GM19239 (cell line): ENCODE measurements at places on chromosomes 5 and 9.

GRCh38 chr9:85173967-85174366 lies 504.4 kb downstream of the NTRK2 start:
- no peak for DNase-seq

DNA sequence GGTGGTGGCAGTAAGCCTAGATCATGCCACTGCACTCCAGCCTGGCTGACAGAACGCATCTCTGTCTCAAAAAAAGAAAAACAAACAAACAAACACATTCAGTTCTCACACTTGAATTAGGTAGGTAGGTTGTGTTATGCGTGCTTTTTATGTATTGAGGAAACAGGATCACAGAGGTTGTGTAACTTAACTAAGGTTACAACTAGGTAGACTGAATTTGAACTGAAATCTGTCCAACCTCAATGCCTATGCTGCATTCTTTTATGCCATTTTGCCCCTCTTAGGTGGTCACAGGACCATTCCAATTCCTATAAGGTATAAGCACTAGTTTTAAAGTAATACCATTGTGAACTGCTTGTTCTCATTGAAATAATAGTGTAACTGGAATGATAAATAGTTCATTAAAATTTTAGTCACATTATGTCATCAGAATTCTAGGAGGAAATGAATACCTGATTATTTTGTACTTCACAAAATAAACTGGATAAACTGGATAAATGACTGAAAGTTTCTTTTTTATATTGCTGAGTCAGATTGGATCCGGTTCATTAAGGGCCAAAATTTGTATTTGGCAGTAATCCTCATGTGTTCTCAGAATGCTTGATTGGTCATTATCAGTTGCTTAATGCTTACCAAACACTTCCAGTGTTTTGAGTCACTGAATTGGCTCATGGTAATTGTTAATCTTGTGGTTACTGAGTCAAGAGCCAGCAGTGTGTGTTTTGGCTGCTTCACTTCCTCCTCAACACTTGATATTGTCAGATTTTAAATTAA lies 7.1 kb downstream of the UBAP1 start:
- peak; percentile 40 for DNase-seq

GRCh38 chr5:31455172-31455571 lies 76.7 kb downstream of the DROSHA start:
- no peak for DNase-seq

GRCh38 chr5:149227168-149227826 lies 44.4 kb upstream of the AFAP1L1 start:
- no peak for DNase-seq

DNA sequence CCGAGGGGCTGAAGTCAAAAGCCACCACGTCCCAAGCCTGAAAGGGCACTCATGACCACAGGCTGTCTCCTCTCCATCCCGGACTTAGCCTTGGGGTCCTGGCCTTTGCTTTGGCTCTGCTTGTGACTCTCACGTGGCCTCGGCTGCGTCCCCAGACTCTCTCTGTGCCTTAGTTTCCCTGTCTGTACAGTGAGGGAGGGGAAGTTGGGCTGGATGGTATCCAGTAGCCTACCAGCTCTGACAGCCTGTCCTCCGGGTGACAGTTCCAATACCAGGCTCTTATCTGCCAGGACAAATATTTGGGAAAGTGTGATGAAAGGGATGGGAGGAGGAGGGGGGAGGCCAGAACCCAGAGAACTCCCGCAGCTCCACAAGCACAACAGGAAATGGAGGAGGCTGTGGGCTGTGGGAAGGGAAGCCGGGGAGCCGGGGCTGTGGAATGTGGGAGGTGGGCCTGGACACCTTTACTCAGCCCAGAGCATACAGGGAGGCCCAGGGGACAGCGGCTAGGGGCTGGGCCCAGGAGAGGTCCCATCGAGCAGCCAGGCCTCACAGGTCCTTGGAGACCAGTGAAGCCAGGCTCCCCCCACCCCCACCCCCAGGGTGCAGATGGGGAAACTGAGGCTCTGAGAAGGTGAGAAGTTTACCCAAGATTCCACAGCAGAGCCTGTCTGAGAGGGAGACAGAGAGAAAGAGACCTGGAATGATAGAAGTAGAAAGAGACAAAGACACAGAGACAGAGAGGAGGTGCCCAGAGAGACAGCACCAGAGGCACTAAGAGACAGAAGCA lies 18.3 kb downstream of the PDGFRB start:
- DNase-seq = no peak

DNA sequence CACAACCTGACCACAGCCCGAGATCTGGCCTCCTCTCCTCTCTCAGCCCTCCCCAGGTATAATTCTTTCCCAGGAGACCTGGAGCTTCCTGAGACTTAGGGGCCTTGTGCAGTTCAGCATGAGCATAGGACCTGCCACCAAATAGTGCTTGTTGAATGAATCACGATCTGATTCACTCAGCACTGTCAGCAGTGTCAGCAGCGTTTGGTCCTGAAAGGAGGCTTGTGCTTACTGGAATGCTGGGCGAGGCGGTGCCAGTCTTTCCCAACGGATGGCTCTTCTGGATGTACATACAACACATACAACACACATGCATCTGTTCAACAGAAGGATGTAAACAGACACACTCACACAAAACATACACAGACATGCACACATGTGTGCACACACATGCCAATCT lies 173.3 kb downstream of the COL23A1 start:
- no peak for DNase-seq

GRCh38 chr9:16982780-16983310 lies 112.4 kb upstream of the BNC2 start:
- no peak for DNase-seq

DNA sequence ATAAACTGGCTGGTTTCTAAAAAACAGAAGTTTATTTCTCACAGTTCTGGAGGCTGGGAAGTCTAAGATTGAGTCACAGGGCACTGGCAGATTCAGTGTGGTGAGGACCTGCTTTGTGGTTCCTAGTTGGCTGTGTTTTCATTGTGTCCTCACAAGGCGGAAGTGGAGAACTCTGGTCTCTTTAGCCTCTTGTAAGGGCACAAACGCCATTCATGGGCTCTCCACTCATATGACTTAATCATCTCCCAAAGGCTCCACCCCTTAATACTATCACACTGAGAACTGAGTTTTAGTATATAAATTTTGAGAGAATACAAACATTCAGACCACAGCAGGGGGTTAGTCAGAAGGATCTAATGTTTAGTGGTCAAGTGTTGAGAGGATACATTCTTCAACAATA lies 208.2 kb downstream of the SEC61B start:
- DNase-seq = no peak

- DNase-seq = no peak
Measured at GRCh38 chr5:9502050-9502834, 43.6 kb downstream of the SEMA5A start.

DNA sequence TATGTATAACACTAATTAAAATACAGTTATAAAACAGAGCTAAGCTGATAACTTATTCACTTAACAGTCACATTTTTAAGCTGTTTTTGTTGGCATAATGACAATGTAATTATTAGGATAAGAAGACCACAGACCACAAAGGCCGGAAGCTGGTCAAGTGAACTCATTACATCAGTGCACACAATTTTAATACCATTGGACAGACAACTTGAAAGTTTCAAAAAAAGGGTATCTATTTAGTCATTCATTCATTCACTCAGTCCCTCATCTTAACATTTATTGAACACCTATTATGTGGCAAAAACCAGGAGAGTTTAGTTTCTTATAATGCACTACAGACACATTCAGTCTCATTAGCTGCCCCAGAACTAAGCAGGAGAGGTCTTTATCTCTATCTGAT lies 11.6 kb downstream of the ERP44 start:
- DNase-seq = no peak

DNA sequence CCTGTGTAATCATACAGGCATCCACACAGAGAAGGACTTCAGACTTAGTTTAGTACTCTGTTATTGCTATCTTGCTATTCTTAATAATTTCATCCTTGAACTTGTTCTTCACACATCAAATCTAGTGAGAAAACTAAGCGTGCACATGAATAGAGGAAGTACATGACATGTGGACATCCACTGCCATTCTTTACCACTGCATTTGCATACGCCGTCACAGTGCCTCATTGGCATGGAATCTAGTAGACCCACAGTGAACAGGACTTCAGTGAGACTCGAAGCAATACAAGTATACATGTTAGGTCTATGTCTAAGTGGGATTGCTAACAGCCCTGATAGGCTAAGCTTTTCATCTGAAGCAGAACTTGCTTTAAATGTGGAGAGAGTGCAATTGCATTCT lies 592.1 kb downstream of the TLE4 start:
- no peak for DNase-seq

GRCh38 chr9:14936491-14936890 lies 26.3 kb upstream of the FREM1 start:
- no peak for DNase-seq

GRCh38 chr5:107531308-107531707 lies 139.4 kb downstream of the EFNA5 start:
- DNase-seq = no peak

DNA sequence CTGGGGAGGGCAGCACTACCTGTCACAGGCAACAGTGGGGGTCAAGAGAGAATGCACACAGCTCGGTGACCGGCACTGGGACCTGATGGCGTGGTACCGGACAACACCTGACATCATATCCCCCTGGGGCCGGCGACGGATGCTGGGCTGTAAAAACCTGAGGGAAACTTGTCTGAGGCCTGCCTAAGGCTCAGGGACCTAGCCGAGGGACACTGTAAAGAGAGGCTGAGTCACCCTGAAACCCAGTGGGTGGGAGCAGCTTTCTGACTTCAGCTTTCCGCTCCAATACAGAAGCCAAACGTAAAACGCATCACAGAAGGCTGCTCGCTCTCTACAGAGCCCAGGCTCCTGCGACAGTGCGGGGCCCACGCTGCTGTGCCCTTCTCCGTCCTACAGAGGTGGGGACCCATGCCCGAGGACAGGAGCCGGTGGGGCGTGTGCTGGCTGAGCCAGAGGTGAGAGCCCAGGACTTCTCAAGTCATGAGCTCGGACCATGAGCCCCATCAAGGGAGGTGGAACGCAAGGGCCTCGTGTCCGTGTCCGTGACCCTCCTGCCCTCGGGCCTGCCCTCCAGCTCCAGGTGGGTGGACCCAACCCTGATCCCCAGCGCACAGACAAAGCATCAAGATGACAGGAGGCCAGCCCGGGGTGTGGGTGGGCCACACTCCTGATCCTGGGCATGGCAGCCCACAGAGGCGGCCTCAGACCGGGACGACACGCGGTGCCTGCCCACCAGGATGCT lies 5.3 kb downstream of the RALGDS start:
- peak; percentile 94 for DNase-seq

DNA sequence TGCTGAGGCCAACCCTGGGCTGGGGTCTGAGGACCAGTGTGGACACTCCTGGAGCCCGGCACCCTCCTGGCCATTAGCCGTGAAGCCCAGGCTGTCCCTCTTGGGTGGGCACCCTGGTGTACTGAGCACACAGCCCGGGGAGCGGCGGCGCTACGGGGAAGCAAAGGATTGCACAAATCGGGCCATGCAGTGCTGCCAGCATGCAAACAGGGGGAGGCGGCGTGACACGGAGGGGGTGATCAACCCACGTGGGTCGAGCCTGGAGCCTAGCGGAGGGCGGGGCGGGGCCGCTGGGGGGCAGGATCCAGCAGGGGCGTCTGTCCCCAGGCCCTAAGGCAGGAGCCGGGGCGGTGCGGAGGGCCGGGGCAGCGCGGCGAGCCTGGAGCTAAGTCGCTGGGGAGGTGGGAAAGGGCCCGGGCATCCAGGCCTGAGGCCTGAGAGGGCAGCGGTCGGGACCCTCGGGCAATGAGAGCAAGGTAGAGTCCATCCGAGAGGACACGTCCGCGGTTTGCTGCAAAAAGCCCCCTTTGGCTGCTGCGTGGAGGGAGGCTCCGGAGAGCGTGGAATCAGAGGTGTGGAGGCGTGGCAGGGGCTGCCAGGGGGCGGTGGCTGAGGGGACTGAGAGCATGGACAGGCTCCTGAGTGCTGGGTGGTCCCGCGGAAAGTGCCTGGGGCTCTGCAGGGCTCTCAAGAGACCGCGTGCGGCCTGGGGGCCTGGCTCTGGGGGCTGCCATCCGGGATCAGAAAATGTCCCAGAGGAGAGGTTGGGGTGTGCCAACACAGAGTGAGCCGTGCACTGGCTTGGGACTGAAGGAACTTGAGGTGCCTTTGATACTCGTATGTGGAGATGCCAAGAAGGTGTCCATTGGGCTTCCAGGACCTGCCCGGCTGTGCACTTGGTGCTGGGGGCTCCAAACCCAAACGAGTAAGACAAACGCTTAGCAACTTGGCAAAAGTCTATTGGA lies 94.2 kb downstream of the BARX1 start:
- DNase-seq = no peak

GRCh38 chr9:137423514-137424291 lies 510 bp downstream of the NOXA1 start:
- DNase-seq = no peak

DNA sequence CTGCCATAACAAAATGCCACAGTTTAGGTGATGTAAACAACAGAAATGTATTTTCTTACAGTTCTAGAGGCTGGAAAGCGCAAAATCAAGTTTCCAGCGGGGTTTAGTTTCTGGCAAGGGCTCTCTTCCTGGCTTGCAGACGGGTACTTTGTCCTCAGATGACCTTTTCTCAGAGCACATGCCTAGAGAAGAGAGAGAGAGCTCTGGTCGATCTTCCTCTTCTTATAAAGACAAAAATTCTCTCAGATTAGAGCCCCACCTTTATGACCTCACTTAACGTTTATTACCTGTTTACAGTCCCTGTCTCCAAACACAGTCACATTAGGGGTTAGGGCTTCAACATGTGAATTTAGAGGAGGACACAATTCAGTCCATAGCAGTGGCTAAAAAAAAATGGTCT lies 119.7 kb downstream of the CETN3 start:
- DNase-seq = no peak

DNA sequence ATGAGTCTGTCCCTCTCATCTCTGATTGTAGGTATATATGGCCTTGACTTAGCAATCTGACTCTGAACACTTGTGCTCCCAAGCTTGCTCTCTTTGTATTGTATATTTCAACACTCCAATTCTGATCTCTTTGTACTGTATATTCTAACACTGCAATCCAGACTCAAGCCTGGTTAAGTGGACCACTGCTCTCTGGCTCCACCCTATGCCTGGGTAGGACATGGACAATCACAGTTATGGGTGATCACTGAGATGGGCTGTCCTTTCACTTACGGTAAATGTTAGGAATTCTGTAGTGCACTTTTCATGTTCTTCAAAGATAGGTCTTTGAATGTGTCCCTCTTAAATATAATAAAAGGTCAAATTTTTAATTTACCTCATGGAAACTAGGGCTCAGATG lies 165.1 kb downstream of the TLR4 start:
- DNase-seq = no peak

- DNase-seq = no peak
Measured at GRCh38 chr9:96554326-96554725, 65.3 kb downstream of the CDC14B start.

- no peak for DNase-seq
Measured at GRCh38 chr5:136506131-136506530, 140.8 kb upstream of the TRPC7 start.

GRCh38 chr5:39569857-39570256 lies 145.1 kb upstream of the DAB2 start:
- DNase-seq = no peak

GRCh38 chr5:169350016-169350415 lies 49.1 kb upstream of the SLIT3 start:
- DNase-seq = no peak

- DNase-seq = no peak
Measured at GRCh38 chr5:1525624-1526189, 1.9 kb upstream of the LPCAT1 start.
